Activated CD8-positive, alpha-beta T cell treated with anti-CD3 and anti-CD28 coated beads, Interleukin-2, amount 10 ng/mL, durations not matched to agents 7 days and 5 days (primary cell): ENCODE measurements at places on chromosomes 5 and 9.

- DNase-seq, result no peak
These were observed 19.6 kb downstream of the ETF1 start for GRCh38 chr5:138523406-138523805.

DNA sequence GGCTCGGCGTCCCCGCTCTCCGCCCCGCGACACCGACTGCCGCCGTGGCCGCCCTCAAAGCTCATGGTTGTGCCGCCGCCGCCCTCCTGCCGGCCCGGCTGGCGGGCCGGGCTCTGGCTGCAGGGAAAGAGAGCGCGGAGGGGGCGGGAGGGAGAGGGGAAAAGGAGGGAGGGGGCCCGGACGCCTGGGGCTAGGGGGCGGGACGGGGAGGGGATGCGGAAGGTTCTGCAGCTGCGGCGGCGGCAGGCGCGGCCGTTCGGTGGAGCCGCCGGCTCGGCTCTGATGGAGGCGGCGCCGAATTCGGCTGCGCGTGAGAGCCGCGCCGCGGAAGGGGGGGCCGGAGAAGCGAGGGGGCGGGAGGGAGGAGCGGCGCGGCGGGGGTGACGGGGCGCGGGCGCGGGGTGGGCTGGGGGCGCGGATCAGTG lies at the start of gene MARCHF11:
TSS of gene MARCHF11 (minus strand) at position 281 of the 425 bp plus-strand sequence. CDS start at position 65, 216 bp downstream.
- DNase-seq, result no peak

- peak; percentile 58 for DNase-seq
These were observed at the start of gene CFAP77 for GRCh38 chr9:132409828-132410528. Gene CFAP77, plus strand, starts transcription at chr9:132410211. Its CDS starts 61 bp downstream, at chr9:132410272.

DNA sequence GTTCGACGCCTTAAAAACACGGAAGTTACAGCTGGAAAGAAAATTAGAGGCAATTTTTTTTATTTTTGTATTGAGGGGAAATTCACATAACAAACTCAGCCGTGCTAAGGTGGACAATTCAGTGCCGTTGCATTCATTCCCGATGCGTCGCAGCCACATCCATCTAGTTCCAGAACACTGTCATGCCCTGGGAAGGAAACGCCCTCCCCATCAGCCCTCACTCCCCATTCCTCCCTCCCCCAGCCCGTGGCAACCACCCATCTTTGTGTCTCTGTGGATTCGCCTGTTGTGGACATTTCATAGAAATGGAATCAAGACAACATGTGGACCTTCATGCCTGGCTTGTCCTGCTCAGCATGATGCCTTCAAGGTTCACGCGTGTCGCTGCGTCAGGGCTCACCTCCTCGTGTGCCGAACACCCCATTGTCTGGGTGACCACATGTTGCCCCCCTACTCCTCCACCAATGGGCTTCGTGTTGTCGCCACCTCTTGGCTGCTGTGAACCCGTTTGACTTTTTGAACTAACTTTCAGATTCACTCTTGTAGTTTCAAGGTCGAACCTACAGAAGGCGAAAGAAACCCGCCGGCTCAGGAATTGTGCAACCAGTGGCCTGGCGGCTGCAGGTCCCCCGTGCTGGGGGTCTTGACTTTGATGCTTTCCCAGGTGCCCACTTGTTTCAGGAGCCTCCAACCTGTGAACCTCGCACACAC lies 17.4 kb upstream of the CAMSAP1 start:
- DNase-seq, result no peak

GRCh38 chr9:38003946-38004808 lies 64.8 kb downstream of the SHB start:
- DNase-seq, result no peak

- no peak for DNase-seq
These were observed 30.4 kb downstream of the IRF1 start for GRCh38 chr5:132459983-132460838.

DNA sequence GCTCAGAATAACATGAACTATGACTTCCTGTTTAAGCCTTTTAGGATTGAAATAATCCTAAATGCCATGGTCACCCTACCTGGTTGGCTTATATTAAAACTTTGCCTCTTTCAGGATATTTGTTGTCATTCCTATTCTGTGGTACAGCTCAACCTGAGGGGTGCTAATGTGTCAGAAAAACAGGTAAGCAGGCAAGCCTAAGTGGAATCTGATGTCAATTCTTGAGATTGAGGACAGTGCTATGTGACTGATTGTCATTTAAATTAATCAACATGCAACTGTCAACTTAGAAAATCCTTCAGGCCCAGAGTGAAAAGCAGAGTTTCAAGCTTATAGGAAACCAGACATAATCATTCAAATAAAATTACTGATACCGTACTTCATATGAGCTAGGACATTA lies 2.6 kb upstream of the RORB start:
- DNase-seq, result no peak

GRCh38 chr9:90053027-90053426 lies 448.2 kb downstream of the GADD45G start:
- DNase-seq, result no peak

DNA sequence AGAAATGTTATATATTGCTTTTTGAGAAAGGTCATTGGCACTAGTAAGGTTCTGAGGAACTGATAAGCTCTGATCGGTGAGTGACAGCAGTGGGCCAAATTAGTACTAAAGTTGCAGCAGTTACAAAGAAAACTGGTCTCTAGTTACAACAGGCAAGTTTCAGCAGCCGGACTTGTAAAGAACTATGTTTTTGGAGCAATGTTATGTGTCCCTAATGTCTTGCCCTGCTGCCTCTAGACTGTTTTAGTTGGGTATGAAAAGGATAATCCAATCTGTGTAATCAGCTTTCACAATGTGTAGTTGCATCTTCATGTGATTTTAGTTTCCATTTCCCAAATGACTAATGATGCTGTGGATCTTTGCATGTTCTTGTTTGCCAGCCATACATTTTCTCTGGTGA lies 113.5 kb downstream of the CAMK4 start:
- DNase-seq, result no peak

DNA sequence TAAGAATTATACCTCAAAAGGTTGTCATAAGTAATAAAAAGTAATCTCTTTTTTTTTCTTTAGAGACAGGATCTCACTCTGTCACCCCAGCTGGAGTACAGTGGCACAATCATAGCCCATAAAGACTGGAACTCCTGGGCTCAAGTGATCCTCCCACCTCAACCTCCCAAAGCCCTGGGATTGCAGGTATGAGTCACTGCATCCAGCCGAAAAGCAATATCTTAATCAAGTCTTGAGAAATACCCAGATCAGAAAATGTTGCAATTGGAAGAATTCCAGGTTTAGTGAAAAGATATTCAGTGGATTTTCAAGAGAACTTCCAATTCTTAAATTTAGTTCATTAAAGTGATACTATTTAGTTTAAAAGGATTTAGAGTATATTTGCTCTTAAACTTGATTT lies 40.9 kb upstream of the IDNK start:
- DNase-seq, result no peak

DNA sequence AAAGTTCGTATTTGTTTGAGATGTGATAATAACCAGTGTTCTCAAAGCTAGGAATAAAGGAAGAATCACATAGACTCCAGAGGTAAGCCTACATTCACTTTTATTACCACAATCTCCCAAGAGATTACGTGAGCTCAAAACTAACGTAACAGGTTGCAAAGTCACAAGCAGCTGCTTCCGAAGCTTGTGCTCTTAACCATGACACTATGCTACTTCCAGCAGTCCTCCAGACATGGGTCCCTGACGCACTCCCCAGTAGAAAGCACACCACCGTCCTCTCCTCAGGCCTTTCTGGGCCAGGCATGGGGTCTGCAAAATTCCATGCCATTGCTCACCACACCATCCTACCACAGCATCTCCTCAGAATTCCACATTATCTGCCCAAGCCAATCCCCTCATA lies 84.6 kb downstream of the PAX5 start:
- no peak for DNase-seq

GRCh38 chr9:106799152-106799551 lies 63.8 kb upstream of the ZNF462 start:
- no peak for DNase-seq

- no peak for DNase-seq
These were observed 27.0 kb downstream of the POU4F3 start for GRCh38 chr5:146365618-146366017.

GRCh38 chr9:112069318-112070169 lies 105.6 kb downstream of the SUSD1 start:
- DNase-seq, result no peak

DNA sequence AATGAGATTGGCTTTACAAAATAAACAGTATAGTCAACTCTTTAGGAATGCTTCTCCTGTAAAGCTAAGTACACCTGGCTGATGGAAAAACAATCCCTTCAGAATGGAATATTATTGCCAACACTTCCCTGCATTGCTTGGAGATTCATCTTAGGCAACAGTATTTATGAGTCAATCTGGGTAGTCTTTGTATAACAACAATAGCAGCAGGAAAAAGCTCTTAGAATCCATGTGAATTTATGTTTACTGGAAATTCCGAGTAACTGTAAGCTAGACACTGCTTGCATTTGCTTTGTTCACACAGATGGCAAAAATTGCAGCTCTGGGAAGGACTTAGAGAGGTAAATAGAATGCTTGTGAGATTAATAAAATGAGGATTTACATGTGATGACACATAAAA lies 101.7 kb upstream of the NTRK2 start:
- no peak for DNase-seq

GRCh38 chr5:113526421-113526820 lies 12.9 kb downstream of the YTHDC2 start:
- DNase-seq, result no peak

DNA sequence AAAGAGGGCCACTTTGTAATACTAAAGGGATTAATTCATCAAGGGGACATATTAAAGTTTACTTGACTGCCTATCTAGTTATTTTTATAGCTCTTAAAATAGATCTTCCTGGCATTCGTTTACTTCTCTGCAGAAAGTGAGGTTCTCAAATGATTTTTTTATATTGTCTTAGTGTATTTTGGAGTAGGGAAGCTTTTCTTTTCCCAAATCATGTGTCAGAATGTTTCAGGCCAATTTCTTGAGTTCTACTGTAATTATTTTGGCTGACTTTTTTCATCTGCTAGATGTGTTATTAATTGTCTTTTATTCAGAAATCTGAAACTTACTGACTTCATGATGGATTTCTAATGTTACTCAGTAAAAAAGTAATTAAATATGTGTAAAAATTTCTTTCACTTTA lies 60.2 kb upstream of the FBXL7 start:
- no peak for DNase-seq

GRCh38 chr9:71076096-71076495 lies 45.3 kb downstream of the TRPM3 start:
- no peak for DNase-seq

- DNase-seq, result no peak
These were observed 159.0 kb downstream of the KCTD16 start for GRCh38 chr5:144329681-144330080.

- DNase-seq, result peak; percentile 43
These were observed 75.2 kb upstream of the SMARCA2 start for GRCh38 chr9:1939926-1940368.

GRCh38 chr9:2459756-2460155 lies 161.8 kb upstream of the VLDLR start:
- no peak for DNase-seq

GRCh38 chr5:150079909-150080461 lies 6.4 kb downstream of the CSF1R start:
- DNase-seq, result peak; percentile 9

GRCh38 chr5:149416987-149417710 lies 38.1 kb upstream of the IL17B start:
- DNase-seq, result no peak
